Activated CD4-positive, alpha-beta T cell treated with anti-CD3 and anti-CD28 coated beads, Interleukin-2, amount 10 ng/mL, durations not matched to agents 7 days and 5 days (primary cell): ENCODE measurements at places on chromosomes 2 and 18. TPM values are rescaled to one million over a fixed set of nuclear protein-coding genes. Genes with fewer than 3 reads are reported as not detected.

GRCh38 chr2:223315813-223316212 lies 263.8 kb downstream of the KCNE4 start:
- no peak overlapping the region for H3K4me3 ChIP-seq
- H3K27me3 ChIP-seq = no peaks in the 10 kb centered on the region
- H3K27ac ChIP-seq = no peak overlapping the region
- no peaks in the 10 kb centered on the region for H3K4me1 ChIP-seq
- H3K36me3 ChIP-seq = no peaks in the 10 kb centered on the region
- no peak for DNase-seq

DNA sequence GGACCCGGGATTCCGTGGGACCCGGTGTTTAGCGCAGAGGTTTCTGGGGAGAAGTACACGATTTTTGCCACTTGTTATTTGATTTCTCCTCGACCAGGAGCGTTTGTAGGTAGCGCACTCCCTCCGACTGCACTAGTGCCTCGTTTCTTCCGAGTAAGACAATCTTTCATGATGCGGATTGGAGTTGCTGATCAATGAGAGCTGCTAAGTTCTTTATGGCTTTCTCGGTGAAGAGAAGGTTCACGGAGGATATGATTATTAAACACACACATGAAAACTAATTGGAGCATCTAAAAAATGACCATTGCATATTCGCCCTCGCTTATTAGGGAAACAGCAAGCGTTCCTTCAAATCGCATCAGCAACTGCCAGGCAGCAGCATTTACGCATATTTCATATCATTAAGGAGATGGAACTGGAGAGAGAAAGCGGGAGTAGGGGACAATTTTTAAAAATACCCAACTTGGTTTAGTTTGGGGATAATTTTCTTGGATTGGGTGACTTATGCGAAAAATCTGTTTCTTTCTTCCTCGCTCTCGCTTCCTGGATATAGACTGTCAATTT lies 616 bp downstream of the EML6 start:
- H3K27me3 ChIP-seq = peaks cover 66% of the 10 kb centered on the region
- DNase-seq = no peak
- H3K27ac ChIP-seq = peak overlapping the region; percentile 80
- peaks cover 18% of the 10 kb centered on the region for H3K4me1 ChIP-seq

The AMER3 gene
- not detected for total RNA-seq

The RAMP1 gene
- total RNA-seq = 4.9 TPM

GRCh38 chr2:129903586-129904425 lies 75.7 kb upstream of the RAB6C start:
- no peaks in the 10 kb centered on the region for H3K36me3 ChIP-seq
- no peak for DNase-seq

DNA sequence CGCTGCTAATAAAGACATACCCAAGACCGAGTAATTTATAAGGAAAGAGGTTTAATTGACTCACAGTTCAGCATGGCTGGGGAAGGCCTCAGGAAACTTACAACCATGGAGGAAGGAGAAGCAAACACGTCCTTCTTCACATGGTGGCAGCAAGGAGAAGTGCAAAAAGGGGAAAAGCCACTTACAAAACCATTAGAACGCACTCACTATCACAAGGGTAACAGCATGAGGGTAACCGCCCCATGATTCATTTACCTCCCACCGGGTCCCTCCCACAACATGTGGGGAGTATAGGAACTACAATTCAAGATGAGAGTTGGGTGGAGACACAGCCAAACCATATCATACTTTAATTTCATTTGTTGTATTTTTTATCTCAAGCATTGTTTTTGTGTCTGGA lies 67.5 kb downstream of the ATP9B start:
- H3K36me3 ChIP-seq = peaks cover 3% of the 10 kb centered on the region
- no peaks in the 10 kb centered on the region for H3K27me3 ChIP-seq
- peaks cover 6% of the 10 kb centered on the region for H3K4me1 ChIP-seq
- no peak for DNase-seq

The C2orf66 gene
- 0.20 TPM for total RNA-seq

DNA sequence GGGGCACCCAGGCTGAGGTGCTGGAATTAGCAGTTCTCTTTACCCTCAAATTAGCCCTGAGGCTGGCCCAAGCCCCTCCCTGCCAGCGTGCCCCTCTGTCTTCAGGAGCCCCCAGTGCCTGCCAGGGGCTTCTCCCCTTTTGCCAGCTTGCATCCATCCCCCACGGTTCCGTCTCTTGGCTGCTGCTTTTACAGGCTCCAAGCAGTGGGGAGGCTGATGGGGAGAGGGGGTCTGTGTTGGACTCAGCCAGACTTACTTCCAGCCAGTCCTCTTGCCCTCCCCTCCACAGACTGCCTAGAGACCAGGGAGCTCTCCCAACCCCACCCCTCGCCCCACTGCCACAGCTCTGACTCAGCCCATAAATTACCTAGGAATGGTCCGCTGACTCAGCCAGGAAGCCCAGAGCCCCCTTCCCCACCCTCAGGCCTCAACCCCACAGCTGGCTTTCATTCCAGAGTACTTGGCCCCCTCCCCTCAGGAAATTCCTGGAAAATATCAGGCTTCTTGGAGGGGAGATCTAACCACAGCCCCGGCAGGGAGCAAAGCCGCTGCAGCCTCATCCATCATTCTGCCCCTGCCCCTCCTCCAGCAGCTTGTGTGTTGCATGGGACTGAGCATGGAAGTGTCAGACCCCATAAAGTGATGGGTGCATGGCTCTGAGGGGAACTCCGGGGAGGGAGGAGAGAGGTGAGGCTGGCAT lies 184.6 kb downstream of the ZFP36L2 start:
- H3K36me3 ChIP-seq = no peaks in the 10 kb centered on the region
- H3K27ac ChIP-seq = no peak overlapping the region
- no peak overlapping the region for H3K4me3 ChIP-seq
- H3K27me3 ChIP-seq = no peaks in the 10 kb centered on the region
- no peak for DNase-seq

DNA sequence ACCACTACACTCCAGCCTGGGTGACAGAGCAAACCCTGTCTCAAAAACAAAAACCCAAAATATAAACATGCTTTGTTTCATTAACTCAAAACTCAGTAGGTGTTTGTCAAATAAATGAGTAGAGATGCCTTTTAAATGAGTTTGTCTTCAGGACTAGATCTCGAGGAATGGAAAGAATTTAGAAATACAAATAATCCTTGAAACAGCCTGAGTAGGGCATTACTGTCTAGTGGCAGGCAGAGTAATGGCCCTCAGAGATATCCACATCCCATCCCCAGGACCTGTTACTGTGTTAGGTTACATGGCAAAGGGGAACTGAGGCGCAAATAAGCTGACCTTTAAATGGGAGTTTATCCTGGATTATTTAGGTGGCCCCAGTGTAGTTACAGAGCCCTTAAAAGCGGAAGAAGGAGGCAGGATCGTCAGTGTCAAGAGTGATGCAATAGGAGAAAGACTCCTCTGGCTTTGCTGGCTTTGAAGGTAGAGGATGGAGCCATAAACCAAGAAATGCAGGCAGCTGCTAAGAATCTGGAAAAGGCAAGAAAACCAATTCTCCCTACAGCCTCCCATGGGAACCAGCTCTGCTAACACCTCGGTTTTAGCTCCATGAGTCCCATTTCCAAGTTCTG lies 63.0 kb downstream of the CABLES1 start:
- no peak overlapping the region for H3K27ac ChIP-seq
- no peak for DNase-seq
- peaks cover 2% of the 10 kb centered on the region for H3K36me3 ChIP-seq
- peaks cover 4% of the 10 kb centered on the region for H3K4me1 ChIP-seq
- no peak overlapping the region for H3K4me3 ChIP-seq

The GPAT2 gene
- total RNA-seq = 5.3 TPM

DNA sequence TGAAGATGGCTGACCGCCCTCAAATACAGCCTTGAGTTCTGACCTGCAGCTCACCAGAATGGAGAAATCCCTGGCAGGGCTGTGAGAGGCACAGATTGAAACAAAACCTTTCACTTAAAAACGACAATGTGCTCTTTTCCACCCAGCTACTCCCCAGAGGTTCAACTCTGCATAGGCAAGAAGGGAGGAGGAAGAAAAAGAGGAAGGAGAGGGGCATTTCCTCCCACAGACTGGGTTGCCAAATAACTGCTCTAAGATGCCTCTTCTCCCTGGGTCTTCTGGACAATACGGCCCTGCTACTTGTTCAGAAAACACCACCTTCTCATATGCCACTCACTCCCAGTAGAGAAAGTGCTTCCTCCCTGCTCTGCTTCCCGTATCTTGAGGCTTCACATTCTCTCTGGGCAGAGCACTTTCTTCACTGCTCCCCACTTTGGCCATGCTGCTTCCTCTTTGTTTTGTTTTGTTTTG lies 136.4 kb upstream of the SLC1A4 start:
- no peak overlapping the region for H3K4me3 ChIP-seq
- peaks cover 18% of the 10 kb centered on the region for H3K4me1 ChIP-seq

GRCh38 chr2:222127660-222128059 lies 171.1 kb downstream of the PAX3 start:
- no peak overlapping the region for H3K27ac ChIP-seq
- no peaks in the 10 kb centered on the region for H3K4me1 ChIP-seq
- no peaks in the 10 kb centered on the region for H3K27me3 ChIP-seq
- DNase-seq = no peak
- H3K4me3 ChIP-seq = no peak overlapping the region
- no peaks in the 10 kb centered on the region for H3K36me3 ChIP-seq

GRCh38 chr2:173048897-173049661 lies 26.6 kb upstream of the MAP3K20 start:
- H3K36me3 ChIP-seq = no peaks in the 10 kb centered on the region
- H3K4me3 ChIP-seq = no peak overlapping the region
- H3K27me3 ChIP-seq = peaks cover 15% of the 10 kb centered on the region
- H3K27ac ChIP-seq = no peak overlapping the region

GRCh38 chr2:7895289-7895688 lies 786.6 kb upstream of the ID2 start:
- H3K4me1 ChIP-seq = peaks cover 12% of the 10 kb centered on the region
- no peaks in the 10 kb centered on the region for H3K36me3 ChIP-seq
- H3K4me3 ChIP-seq = no peak overlapping the region
- H3K27ac ChIP-seq = no peak overlapping the region
- DNase-seq = no peak

- H3K4me3 ChIP-seq = no peak overlapping the region
- peak overlapping the region; percentile 34 for H3K27ac ChIP-seq
- no peak for DNase-seq
- no peaks in the 10 kb centered on the region for H3K27me3 ChIP-seq
- H3K4me1 ChIP-seq = peaks cover 30% of the 10 kb centered on the region
These were observed 37.2 kb upstream of the SCLY start for GRCh38 chr2:238023608-238024007.

DNA sequence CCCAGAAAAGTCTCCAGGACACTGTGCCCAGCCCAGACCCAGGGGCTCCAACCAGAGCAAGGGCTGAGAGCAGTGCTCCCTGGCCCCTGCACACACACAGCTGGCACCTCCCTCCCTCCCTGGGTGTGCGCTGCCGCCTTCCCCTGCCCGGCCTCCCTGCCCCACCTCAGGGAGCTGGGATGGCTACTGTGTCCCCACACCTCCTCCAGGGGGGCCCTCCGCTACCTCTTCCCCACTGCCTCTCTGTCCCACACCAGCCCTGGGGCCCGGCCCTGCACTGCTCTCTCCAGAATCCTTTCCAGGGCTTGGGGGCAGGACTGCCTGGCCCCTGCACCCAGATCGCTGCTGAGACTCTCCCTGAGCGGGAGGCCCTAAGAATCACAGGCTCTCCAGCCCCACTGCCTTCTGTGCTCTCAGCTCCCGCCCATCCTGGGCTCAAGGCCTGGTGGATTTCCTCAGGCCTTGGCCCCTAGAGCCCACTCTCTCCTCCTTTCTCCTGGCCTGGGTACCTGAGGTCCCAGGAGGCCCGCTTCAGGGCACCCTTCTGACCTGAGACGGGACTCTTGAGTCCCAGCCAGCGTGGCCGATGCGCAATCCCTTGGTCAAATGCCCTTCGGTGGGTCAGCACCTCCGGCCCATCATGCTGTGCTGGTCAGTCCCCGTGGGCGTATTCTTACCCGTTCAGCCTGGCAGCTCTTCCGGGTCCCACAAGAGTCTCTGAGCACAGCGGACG lies 276.8 kb upstream of the HDAC4 start:
- H3K36me3 ChIP-seq = no peaks in the 10 kb centered on the region
- H3K27ac ChIP-seq = no peak overlapping the region
- peaks cover 18% of the 10 kb centered on the region for H3K27me3 ChIP-seq
- H3K4me3 ChIP-seq = no peak overlapping the region
- H3K4me1 ChIP-seq = no peaks in the 10 kb centered on the region

The VPS4B gene
- total RNA-seq = 84.7 TPM

GRCh38 chr2:41410011-41410410 lies 637.8 kb upstream of the PKDCC start:
- H3K4me3 ChIP-seq = no peak overlapping the region
- no peak for DNase-seq
- H3K27ac ChIP-seq = no peak overlapping the region
- no peaks in the 10 kb centered on the region for H3K36me3 ChIP-seq
- H3K4me1 ChIP-seq = no peaks in the 10 kb centered on the region

The CACNB4 gene
- 0.12 TPM for total RNA-seq

The CD8A gene
- total RNA-seq = 0.72 TPM

The SERPINB4 gene
- total RNA-seq = not detected

GRCh38 chr18:74271635-74272034 lies 20.1 kb downstream of the CYB5A start:
- no peak overlapping the region for H3K4me3 ChIP-seq
- no peak overlapping the region for H3K27ac ChIP-seq
- peaks cover 2% of the 10 kb centered on the region for H3K36me3 ChIP-seq
- H3K27me3 ChIP-seq = no peaks in the 10 kb centered on the region
- no peaks in the 10 kb centered on the region for H3K4me1 ChIP-seq

DNA sequence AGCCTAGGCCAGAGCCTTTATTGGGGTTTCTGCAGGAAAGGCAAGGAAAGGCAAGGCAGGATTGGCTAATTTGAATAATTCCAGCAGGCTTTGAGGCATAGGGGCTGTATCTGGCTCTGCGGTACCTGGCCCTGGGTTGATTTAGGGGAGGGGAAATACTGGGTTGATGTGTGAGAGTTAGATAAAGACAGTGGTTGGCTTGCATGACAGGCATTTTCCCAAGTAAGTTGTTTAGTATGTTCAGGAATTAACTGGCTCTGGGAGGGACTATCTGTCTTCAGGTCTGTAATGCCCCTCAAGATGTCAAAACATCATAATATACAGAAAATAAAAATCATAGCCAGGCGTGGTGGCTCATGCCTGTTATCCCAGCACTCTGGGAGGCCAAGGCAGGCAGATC lies 98.7 kb downstream of the UBR3 start:
- H3K27ac ChIP-seq = no peak overlapping the region
- DNase-seq = no peak
- no peaks in the 10 kb centered on the region for H3K36me3 ChIP-seq
- no peaks in the 10 kb centered on the region for H3K4me1 ChIP-seq
- no peak overlapping the region for H3K4me3 ChIP-seq

DNA sequence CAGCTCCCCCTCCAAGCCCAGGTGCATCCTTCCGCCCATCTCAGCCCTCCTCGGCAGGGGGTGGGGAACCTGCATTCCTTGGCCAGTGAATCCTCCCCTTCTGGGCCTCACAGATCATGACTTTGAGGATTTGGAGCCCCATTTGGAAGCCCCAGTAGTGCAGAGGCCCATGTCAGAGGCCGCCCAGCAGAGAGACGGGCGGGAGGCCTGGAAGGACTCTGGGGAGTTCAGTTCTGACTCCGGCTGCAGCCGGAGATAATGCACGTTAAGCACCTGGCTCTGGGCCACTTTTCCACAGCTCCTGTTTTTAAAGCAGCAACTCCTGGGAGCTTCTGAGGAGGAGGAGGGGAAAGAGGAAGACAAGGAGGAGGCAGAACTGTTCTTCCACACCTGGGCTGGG lies 14.9 kb downstream of the ATOH8 start:
- no peak overlapping the region for H3K4me3 ChIP-seq
- H3K36me3 ChIP-seq = no peaks in the 10 kb centered on the region
- no peak overlapping the region for H3K27ac ChIP-seq
- no peak for DNase-seq
- H3K27me3 ChIP-seq = peaks cover 45% of the 10 kb centered on the region

The CPLX4 gene
- total RNA-seq = not detected

- no peak for DNase-seq
- H3K27ac ChIP-seq = no peak overlapping the region
- H3K36me3 ChIP-seq = no peaks in the 10 kb centered on the region
- no peaks in the 10 kb centered on the region for H3K27me3 ChIP-seq
These were observed 665.6 kb upstream of the KLHL29 start for GRCh38 chr2:22719396-22719795.

The SERPINB3 gene
- total RNA-seq = not detected
